ENCODE measurements at places on chromosomes 13 and 19. TPM values are rescaled to one million over a fixed set of nuclear protein-coding genes. Genes with fewer than 3 reads are reported as not detected.

DNA sequence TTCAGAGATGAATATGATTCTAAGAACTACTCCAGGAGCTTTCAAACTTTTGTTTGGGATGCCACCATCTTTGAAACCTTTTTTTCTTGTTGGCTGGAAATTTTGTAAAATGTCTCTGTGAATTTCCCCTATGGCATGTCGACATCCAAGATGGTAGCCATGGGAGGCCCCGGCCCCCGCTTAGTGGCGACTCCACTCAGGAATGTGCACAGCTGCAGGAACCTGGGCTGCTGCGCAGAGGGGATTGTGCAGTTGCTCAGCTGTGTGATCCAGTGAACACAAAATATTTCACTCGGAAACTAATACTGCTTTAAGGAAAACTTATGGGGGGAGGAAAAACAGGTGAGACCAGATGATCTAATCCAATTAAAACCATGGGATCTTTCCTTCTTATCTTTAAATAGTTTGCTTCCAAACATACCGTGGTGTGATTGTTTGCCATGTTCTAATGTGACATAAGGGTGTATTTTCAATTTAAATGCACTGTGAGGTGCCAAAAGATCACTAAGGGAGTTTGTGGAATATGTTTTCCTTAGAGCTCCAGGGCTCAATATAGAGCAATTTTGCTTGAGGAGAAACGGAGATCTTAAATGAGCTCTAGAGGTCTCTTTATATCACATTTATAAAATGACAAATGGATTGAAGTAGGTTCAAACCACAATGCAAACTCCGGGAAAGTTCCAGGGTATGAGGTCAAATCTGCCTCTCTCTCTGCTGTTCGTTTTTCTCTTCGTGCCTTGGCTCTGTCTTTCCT, 497.7 kb downstream of the FGF9 start:
- no peak for DNase-seq
- H3K27ac ChIP-seq = no peak overlapping the region
- H3K36me3 ChIP-seq = no peaks in the 10 kb centered on the region
- H3K4me1 ChIP-seq = no peaks in the 10 kb centered on the region
- no peaks in the 10 kb centered on the region for H3K27me3 ChIP-seq

DNA sequence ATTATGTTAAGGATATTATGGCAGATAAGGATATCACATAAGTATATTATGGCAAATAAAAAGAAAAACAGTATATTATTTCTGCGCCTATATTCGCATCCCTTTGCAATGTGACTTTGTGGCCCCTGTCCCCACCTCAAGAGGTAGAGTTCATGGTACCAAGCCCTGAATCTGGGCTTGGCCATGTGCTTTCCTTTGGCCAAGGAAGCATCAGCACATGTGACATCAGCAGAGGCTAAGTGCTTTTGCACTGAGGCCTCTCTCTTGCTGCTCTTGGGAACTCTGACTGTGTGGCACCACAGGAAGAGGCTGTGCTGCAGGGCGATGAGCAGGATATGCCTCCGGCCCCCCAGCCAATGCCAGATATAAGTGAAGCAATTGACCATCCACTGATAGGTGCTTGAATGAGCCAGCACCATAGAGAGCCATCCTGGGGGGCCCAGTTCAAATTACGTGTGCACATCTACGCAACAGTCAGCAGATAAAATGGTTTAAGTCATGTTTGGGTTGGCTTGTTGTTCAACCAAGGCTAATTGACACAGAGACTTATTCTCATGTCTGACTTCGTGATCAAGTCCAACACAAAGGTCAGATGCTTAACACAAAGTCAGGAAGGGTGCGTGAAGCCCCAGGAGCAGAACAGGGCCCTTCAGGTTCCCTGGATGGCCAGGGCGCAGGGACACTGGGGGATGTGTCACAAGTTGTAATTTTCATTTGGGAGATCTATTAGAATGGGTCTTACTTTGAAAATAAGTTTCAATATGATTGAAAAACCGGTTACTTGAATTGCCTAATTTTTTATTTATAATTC, 173.3 kb downstream of the COL4A1 start:
- no peaks in the 10 kb centered on the region for H3K4me1 ChIP-seq
- H3K36me3 ChIP-seq = no peaks in the 10 kb centered on the region
- DNase-seq = peak; percentile 56
- H3K27ac ChIP-seq = peak overlapping the region; percentile 87
- no peaks in the 10 kb centered on the region for H3K27me3 ChIP-seq

DNA sequence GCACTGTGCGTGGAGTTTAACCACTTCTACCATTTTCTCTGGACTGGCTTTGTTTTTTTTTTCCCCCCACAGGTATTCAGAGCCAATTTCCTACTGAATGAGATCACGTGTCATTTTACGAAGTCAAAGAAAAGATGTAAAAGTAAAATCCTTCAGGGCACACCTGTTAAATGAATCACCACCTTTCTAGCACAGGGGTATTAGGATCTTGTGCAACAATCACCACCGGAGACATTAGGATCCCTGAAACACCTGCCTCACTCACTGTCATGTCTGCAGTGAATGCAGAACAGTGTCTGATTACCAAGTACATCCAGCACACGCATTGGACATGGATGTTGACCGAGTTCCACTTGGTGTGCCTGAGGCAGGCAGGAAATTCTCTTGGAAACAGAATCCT, 17.2 kb downstream of the BRD4 start:
- no peaks in the 10 kb centered on the region for H3K27me3 ChIP-seq
- no peak for DNase-seq
- no peaks in the 10 kb centered on the region for H3K36me3 ChIP-seq

DNA sequence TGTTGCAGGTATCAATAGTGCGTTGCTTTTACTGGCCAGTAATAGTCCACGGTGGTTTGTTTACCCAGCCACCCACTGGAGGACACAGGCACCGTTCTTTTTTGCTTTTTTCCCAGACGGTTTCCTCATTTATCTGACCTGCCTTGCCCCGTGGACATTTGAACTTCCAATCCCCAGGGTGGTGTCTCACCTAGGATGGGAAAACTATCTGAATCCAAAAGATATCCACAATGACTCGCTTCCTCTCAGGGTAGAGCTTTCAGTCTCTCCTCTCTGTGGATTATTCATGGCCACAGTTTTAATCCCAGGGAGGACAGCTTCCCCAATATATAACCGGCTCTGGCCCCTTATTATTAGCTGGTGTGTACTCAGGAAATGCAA, 170.8 kb downstream of the FOXO1 start:
- DNase-seq = no peak
- no peak overlapping the region for H3K27ac ChIP-seq
- no peak overlapping the region for H3K4me3 ChIP-seq
- H3K4me1 ChIP-seq = peaks cover 16% of the 10 kb centered on the region

DNA sequence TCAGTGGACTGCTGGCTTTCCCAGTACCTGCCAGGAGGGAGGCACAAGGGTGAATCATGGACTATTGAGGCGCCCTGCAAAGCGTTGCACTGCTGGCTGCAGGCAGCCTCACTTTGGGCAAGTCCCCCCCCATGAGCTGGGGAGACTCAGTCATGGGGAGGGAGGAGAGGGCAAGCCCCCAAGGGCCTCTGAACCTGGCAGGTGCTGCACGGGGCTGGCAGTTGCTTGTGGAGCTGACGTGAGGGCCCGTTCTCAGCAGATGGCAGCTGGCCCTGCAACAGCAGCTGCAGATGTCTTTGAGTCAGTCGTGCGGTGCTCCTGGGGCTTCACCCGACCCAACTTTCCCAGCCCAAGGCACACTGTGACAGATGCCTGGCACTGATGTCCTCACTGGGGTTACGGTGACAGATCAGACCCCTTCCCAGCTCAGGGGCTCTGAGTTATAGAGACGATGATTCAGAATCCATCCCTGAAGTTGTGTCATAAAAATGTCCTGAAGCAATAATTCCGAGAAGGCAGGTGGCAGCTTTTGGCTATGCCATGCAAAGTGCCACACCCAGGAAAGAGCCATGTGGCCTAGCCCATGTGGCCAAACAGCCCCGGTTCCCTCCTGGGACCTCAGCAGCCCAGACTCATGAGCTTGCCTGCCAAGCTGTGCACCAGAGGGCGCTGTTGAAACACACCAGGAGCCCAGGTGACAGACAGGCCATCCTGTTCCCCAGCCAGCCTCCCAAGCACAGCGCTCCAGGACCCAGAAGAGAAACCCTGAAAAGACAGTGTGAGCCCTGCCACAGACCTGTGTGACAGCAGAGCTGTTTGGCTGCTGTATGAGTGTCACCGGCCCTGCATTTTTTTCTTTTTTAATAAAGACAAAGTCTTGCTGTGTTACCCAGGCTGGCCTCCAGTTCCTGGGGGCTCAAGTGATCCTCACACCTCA, 53.6 kb upstream of the LDLR start:
- H3K4me3 ChIP-seq = no peak overlapping the region
- H3K4me1 ChIP-seq = peaks cover 10% of the 10 kb centered on the region
- H3K27me3 ChIP-seq = no peaks in the 10 kb centered on the region
- peak; percentile 94 for DNase-seq
- H3K36me3 ChIP-seq = peaks cover 66% of the 10 kb centered on the region

- peaks cover 7% of the 10 kb centered on the region for H3K27me3 ChIP-seq
- H3K27ac ChIP-seq = no peak overlapping the region
- no peaks in the 10 kb centered on the region for H3K4me1 ChIP-seq
- H3K4me3 ChIP-seq = no peak overlapping the region
- H3K36me3 ChIP-seq = no peaks in the 10 kb centered on the region
Measured at GRCh38 chr19:41785653-41786052, 10.7 kb upstream of the CEACAM3 start.

ZNF460 gene
- 38.3 TPM for total RNA-seq

CD79A gene
- total RNA-seq = 1.1 TPM

GJA3 gene
- total RNA-seq = 8.5 TPM

ZBTB45 gene
- 14.3 TPM for total RNA-seq
